ENCODE measurements at places on chromosomes 7 and 10.
A peak's percentile ranks its signal among the peaks of the same experiment; 100 is the strongest.

DNA sequence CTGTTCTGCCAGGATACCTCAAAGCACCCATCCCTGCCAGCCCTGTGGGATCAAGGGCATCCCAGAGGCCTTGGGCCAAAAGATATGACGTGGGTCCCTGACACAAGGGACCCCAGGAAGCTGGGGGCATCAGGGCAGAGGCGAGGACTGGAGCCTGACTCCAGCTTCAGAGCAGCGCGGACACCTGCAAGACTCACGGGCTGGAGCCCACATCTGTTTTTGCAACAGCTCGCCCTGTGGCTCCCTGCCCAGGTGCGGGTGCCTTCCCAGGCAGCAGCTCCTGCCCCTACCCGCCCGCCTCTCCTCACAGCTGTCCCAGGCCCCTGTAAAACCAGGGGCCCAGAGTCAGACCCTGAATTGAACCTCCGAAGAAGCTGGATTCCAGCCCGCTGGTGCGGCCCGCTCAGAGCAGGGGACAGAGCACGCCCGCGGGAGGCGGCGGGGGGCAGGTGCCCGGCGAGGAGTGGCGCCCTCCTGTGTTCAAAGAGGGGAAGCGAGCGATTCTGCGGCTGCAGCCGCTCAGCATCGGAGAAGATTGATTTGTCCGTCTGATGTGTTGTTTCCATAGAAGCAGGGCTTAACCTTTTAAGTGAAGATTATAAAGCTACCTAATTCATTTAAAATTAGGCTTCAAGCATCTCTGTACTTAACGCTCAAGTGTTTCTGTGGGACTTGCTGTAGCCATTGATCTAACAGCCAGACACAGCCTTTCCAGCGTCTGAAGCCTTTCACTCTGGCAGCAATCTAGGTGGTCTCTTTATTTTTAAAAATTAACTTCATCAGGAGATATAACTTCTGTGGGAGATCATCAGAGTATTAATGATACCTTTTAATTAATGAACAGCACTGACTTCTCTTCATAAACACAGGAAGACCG lies 88.4 kb downstream of the BEND7 start:
- peak; percentile 38 for DNase-seq

DNA sequence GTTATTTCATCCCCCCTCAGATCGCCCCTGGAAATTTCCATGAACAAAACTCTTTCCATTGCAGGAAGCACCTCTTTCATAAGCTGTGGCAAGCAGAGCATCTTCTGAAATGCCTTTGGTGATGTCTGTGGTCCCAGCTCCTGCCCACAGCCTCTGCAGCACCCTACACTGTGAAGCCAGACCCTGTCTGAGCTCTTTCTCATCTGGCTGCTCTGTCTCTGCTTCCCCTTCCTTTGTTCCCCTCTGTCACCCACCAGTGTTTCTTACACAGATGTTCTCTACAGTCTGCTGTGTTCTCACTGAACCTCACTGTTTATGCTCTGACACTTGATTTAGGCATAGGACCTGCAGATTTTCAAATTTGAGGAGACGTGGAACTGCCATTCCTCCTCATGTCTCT lies 1.9 kb upstream of the TAS2R39 start:
- DNase-seq: no peak

GRCh38 chr10:11480687-11481086 lies 130.8 kb downstream of the USP6NL start:
- no peak for DNase-seq

DNA sequence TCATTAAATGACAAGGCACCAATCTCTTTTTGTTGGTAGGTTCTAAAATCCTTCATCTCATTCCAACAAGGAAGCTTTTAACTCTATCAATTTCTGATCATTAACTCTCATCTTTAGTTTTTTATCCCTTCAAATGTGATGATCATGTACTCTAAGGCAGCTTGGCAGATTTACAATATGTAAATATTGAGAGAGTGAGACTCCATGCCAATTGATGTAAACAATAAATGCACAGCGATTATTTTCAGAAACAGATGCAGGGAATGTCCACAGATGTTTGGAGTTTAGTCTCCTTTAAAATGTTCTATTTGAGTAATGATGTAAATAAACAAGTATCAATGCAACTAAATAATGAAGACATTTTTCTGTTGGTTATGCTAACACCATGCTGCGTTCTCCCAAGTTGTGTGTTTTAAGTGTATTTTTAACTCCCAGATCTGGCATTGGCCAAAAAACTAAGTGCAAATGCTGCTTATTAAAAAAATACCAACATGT lies 213.8 kb downstream of the AHR start:
- DNase-seq: no peak

GRCh38 chr7:5605775-5606634 lies 175.5 kb downstream of the RNF216 start:
- no peak for DNase-seq

GRCh38 chr10:131315344-131315743 lies 3.8 kb upstream of the TCERG1L start:
- DNase-seq: peak; percentile 3

DNA sequence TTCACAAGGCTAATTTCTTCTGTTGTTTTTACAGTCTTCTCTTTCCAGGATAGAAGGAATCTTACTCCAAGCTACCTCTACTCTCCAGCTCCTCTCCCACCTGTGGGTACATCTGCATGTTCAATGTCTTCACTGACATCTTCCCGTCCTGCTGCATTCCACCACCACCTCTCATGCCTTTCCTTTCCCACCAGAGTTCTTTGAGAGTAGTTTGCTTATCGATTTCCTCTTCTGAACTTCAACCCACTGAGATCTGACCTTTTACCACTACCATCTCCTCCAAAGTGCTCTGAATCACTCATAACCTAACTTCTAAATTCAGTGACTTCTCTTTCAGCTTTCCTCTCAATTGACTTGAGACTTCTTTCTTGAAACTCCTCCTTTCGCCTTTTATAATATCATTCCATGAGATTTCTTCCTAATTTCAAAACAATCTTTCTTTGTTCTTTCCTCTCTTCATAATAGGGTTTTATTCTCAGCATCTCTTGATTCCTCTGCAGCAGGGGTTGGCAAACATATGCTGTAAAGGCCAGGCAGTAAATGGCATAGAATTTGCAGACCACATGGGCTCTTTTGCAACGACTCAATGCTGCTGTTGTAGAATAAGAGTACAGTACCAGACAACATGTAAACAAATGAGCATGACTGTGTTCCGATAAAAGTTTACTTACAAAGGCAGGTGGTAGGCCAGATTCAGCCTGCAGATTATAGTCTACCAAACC lies 22.1 kb downstream of the ACSL5 start:
- DNase-seq: no peak

- DNase-seq: no peak
Measured at GRCh38 chr10:20835335-20835734, 61.8 kb downstream of the NEBL start.

GRCh38 chr7:104758504-104758903 lies 255.5 kb upstream of the KMT2E start:
- peak; percentile 75 for DNase-seq

DNA sequence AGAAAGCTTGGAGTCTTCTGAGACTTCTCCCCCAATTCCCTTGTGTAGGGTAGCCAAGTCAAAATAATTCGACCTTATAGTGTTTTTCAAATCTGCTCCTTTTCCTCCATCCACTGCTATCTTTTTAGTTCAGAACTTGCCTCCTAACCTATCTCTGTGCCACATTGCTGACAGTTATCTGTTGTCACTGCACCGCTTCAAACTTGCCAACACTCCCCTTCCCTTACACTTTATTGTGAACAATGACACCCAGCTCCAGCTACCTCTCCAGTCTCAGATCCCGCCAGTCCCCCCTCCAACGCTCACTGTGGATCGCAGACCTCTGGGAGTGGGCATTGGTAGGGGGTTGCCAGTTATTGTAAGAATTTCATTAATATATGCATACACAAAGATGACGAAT lies 16.3 kb upstream of the HPS1 start:
- DNase-seq: no peak

DNA sequence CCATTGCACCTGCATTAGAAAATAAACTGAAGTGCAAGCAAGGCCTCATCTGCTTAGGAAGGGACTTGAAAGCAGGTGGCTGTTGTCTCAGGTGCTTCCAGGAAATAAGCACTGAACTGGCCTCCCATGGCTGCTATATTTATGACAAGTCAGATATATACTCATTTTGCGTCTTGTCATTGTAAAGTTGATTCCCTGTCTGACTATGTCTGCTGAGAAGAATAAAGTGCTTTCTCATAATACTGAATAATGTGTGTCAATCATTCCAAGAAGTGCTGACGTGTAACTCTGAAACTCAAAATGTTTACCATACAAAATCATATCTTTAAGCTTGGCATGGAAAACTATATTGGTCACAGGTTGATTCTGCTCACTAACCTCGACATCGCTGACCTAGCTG lies 44.9 kb upstream of the SVOPL start:
- no peak for DNase-seq

DNA sequence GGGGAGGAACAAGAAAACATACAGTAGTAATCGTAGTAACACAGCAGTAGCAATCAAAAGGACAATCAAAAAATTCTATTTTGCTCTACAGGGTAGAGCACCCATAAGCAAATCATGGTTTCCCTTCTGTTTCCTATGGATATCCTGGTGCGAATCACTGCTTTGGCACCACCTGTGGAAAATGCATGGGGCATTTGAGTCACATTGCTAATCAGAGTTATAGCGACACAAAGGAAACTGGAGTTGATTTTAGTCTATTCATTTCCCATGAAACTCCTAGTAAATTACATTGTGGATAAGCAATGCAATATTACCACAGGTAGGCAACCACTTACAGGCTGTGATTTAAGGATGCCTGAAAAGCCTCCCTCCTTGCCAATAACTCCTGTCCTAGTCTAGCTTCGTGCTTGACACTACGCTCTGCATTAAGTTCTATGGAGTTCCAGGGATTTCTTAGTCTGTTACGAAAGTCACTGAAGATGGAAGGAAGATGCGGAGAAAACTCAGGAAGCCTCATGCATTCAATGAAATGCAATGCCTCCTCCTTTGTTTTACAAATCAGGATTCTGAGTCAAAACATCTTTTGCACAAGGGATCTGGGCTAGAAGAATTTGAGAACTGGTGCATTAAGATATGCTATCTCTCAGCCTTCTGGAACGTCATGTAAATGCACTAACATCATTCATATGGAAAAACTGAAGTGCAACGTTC lies 188.4 kb downstream of the DGKI start:
- DNase-seq: peak; percentile 15

GRCh38 chr10:103991393-103992128 lies 24.6 kb downstream of the SLK start:
- no peak for DNase-seq

DNA sequence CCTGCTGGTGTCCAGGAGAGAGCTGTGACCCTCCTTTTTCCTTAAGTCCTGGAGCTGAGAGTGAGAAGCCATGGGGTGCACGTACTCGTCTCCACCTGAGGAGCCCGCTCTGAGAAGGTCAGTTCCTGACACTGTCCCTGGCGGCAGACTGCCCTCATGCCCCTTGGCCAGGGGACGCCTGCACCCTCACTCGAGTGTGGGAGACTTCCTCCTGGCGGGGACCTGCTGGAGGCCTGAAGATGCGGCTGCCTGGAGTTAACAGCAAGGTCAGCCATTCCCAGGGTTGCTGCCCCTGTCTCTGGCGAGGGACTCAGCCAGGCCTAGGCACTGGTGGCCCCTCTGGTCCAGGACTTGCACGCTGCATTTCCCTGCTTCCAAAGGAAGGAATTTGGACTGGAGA lies 26.4 kb downstream of the TMEM120A start:
- no peak for DNase-seq

GRCh38 chr7:92854501-92855238 lies 18.3 kb upstream of the CDK6 start:
- no peak for DNase-seq

DNA sequence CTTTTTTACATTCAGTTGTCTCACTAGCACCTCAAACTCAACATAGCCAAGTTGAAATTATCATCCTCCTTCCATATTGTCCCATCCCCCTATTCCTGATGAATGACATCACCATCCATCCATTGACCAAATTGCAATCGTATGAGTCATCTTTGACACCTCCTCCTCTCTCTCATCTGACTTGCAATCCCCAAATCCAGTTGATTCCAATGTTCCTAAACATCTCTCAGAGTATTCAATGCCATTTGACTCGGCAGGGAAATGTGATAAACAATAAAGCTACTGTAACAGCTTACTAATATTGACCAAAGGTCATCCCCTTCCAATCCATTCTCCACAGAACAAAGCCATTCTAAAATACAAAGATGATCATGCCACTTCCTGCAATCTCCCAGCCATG lies 1047.8 kb downstream of the NRG3 start:
- DNase-seq: peak; percentile 10

DNA sequence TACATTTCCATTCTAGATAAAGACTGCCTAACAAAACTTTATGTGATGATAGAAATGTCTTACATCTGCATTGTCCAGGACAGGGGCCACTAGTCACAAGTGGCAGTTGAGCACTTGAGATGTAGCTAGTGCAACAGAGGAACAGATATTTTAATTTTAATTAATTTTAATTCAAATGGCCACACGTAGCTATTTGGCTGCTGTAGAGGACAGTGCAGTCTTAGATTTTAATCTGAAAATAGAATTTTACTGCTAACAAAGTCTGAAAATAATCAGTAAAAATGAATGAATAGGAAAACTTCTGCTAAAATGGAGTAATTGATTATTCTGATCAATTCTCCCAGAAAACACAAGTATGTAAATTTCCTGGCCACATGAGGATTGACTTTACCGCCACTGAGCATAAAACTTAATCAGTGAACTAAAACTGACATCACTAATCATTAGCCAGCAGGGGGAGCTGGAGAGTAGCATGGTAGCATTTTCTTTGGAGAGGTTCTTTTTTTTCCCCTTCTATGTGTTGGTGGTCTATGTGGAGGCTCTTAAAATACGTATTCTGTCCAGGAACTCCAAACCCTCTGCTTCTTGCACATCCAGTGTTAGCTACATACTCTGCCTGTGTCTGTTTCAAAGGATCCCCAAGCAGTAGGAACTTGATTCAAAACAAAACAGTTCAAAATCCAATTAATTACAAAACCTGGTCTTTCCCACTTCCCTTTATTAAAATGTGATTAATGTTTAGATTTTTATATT lies 52.1 kb downstream of the TSPAN12 start:
- DNase-seq: peak; percentile 72

DNA sequence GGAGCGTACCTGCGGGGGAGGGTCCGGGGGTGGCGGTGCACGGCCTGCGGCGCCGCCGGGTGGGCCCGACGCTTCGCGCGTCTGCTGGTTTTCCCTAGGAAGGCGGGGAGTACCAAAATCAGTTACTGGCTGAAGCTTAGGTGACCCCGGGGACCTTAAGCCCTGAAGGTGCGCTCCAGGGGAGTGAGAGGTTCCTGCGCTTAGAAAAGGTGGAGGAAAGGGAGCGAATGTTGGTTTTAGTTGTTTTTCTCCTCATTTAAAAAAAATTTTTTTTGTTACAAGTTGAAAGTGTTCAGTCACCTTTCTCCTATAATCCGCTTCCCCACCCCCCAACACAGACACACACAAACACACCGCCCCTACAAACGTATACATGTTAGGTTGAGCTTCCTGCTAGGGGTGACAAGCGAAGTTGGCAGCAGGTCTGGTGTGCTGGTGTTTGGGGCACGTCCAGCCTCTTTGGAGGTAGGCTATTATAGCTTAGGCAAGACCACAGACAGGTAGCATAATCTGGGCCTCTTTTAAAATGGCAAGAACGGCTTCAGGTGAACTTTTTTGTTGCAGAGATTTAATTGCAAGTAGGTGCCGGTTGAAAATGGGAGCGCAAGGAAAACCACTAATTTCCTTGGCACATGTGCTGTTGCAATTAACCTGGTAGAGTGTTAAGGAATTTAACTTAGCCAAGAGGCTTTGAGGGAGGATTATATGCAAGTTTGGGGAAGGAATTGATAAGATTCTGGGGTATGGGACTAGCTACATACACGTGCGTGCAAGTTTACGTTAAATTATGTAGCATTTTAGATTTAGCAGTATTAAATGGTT lies 945 bp downstream of the ADD3 start:
- no peak for DNase-seq

- no peak for DNase-seq
Measured at GRCh38 chr7:48636391-48637015, 287.8 kb upstream of the CDC14C start.

GRCh38 chr10:74917481-74918077 lies 91.2 kb downstream of the KAT6B start:
- peak; percentile 88 for DNase-seq
